Choroid plexus epithelial cell (primary cell): ENCODE measurements at places on chromosomes 2 and 18.

DNA sequence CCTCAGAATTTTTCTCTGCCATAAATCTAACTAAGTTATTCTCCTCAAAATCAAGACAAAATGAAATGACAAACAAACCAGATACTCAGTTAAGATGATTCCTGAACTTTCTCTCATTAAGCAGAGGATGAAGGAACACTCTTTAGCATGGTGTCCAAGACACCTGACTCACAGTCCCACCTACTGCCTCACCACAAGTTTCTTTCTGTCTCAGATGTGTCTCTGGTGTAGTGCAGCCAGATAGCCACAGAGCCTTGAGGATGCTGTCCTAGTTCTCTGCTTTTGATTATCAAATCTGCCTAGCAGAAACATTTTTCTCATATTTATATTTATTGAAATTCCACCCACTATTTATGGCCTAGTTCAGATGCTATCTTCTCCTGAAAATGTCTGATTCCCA lies 103.6 kb upstream of the TMEM200C start:
- DNase-seq = no peak

DNA sequence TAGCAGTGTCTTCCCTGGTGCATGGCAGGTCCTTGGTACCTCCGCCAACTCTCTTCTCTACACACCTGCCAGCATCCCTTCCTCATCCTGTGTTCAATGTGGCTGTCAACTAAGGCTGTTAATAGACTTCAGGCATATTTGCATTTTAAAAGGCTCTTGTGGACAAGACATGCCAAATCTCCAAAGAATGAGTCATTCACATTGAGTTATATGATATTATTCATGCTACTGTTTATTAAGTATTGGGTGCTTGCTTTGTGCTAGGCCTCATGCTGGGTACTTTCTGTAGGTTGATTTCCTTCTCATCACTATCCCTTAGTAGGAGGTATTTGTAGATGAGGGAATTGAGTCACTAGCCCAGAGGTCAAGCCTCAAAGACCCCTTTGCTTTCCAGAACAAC lies 5.2 kb downstream of the MYO1B start:
- DNase-seq = peak; percentile 62

- DNase-seq = no peak
Measured at GRCh38 chr18:49581371-49581770, 19.5 kb downstream of the LIPG start.

DNA sequence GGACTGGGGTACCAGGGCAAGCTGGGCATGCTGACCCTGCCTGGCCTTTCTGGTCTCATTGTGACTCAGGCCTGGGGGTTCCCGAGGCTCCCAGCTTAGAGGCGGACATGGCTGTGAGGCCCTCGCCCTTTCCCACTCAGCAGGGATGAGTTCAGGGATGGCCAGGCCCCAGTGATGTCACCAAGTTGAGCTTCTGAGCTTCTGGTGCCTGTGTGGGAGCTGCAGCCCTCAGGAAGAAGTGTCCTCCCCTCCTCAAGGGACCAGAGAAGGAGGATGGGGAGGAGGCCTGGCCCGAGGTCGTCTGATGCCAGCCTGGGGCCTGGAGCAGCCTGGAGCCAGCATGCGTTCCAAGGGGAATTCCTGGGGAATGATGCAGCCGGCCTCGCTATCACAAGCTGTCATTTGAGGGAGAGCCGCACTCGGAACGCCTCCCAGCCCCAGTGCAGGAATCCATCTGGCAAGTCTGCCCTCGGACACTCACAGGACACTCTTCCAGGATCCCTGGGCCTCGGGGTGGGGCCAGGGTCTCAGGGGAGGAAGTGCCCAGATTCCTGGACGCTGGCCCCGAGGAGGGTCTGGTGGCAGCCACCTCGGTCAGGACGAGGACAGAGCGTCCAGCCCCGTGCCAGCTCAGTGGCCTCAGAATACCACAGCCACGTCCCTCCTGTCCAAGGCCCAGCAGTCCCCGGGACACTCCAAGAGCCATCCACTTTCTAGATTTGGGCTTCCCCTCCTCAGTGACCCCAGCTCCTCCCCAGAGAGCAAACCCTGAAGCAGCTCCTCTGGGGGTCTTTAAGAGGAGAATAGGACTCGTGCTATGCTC lies 61.2 kb upstream of the GPC1 start:
- DNase-seq = peak; percentile 76

- DNase-seq = no peak
Measured at GRCh38 chr2:144261336-144261735, 258.6 kb downstream of the ZEB2 start.

DNA sequence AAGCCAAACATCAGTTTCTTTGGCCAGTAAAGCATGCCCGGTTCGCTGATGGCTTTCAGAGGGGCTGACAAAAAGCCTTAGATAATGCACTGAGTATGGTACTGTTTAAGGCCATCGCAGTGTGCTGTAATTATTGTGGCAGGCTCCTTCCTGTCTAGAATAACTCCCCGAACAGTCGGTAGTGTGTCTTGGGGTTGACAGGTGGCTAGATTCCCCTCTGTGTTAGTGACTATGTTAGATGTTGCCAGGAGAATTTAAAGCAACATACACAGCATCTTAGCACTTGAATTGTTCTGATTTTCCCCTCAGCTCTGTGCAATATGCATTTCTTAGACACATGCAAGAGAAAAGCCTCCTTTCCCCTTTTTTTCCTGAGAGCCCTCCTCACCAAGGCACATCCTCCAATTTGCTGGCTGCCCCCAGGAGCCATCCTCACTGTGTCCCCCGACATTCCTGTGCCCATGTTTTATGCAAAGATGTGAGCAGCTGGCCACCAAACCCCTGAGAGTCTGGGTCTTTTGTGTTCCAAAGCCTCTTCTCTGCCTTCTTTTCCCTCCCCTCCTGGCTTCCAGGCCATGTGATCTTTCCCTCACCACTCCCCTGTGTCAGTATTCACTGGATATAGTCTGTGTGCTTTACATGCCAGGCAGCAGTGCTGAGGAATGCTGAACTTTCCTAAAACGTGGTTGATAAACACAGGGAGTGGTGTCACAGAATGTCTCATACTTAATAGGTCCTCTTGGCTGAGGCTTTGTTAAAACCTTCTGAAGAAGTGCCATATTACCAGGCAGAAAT lies 331.5 kb downstream of the HRH4 start:
- DNase-seq = no peak

DNA sequence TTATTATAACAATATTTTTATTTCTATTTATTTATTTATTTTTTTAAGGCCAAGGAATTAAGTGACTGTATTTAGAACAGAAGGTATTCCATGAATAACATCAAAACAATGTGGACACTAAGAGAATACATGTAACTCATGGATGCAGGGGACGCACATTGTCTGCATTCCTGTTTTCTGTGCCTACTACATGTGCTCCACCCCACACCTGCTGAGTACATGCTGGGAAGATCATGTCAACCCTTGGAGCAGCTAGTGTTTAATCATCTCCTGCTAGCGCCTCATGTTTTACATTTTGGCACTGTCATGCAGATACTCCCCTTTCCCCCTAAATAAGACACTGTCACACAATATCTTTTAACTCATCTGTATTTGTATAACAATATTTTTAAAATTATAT lies 29.3 kb downstream of the DPYSL5 start:
- DNase-seq = no peak

- no peak for DNase-seq
Measured at GRCh38 chr2:66852953-66853352, 418.0 kb downstream of the MEIS1 start.

DNA sequence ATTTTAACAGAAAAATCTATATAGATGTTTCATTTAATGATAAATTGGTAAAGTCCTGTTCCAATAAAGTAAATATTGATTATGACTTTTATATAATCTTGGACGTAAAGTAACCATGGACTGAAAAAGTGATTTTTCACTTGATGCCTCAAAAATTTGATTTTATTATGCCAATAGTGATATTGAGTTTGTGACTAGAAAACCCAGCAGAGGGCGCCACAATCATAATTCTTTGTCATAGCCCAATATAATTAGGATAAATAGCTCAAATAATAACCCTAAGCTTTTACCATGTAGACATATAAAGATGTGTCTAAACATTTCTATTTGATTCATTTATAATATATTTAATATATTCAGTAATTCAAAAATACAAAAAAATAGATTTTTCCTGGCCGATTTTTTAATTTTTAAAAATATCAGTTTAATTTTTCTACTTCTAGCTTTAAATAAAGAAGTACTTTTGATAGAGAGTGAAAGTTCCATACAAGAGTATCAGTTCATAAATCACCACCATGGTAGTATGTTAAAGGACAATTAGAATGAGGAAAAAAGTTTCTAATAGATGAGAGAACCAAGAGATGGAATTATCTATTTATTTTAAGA lies 30.7 kb downstream of the CAMKMT start:
- DNase-seq = peak; percentile 56

GRCh38 chr2:29033172-29033571 lies 41.2 kb downstream of the PCARE start:
- DNase-seq = peak; percentile 51

DNA sequence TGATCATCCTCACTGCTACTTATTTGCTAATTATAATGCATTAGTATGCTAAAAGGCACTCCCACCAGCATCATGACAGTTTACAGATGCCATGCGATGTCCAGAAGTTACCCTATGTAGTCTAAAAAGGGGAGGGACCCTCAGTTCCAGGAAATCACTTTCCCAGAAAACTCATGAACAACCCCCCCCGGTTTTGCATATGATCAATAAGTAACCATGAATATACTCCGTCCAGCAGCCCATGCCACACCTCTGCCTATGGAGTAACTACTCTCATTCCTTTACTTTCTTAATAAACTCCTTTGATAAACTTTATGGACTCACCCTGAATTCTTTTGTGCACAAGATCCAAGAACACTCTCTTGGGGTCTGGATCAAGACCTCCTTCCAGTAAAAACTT lies 86.8 kb downstream of the MALT1 start:
- no peak for DNase-seq

DNA sequence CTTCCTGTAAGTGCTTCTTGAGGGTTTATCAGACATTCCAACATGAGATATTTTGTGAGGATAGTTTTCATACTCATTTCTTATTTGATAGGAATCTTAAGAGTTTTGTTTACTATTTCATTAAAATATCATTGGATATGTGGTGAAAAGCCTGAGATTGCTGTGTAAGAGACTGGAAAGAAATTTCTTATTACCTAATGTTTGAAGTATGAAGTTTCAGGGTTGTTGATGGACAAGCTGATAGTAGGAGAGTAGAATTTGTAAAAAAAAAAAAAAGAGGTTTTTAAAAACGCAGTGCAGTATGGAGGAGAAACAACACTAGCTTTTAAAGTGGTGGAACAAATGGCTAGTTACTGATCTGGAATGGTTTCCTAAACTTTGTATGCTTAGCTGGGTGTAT lies 7.7 kb downstream of the EPB41L5 start:
- peak; percentile 36 for DNase-seq

DNA sequence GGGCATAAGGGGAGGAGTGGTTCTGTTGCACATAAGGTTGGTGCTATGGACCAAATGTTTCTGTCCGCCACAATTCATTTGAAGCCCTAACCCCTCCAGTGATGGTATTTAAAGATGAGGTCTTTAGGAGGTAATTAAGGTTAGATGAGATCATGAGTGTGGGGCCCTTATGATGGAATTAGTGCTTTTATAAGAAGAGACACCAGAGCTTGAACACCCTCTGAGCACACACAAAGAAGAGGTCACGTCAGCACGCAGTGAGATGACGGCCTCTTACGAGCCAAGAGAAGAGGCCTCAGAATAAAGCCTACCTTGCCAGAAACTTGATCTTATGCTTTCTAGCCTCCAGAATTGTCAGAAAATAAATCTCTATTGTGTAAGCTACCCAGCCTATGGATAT lies 386.4 kb upstream of the CYRIA start:
- no peak for DNase-seq

DNA sequence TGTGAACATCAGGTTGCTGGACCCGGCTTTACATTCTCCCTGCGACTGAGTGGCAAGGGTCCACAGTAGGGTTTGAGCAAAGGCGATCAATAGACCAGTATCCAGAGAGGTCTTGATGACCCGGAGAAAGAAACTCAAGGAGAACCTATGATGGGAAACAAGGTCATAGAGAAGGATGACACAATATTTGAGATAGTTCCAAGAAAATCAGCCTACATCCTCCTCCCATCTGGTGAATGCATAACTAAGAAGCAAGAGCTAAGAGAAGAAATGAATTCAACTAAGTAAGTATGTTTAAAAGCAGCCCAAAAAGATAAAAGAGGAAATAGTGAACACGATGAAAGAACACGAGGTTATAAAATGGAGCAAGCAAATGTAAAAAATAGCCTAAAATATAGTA lies 166.3 kb downstream of the CD8B2 start:
- no peak for DNase-seq

GRCh38 chr2:130807659-130808385 lies 28.9 kb upstream of the ARHGEF4 start:
- DNase-seq = no peak

- DNase-seq = no peak
Measured at GRCh38 chr18:23547306-23547705, 39.0 kb downstream of the NPC1 start.

DNA sequence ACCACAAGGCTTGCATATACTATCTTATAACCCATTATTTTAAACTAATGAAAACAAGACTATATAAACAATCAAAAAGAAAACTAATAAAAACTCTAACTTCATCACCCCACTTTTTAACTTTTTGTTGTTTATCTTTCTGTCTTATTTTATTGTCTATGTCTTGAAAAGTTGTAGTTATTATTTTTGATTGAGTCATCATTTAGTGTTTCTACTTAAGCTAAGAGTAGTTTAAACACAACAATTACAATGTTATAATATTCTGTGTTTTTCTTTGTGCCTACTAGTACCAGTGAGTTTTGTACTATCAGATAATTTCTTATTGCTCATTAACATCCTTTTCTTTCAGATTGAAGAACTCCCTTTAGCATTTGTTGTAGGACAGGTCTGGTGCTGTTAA lies 318.7 kb upstream of the ATP5MC3 start:
- DNase-seq = no peak

GRCh38 chr18:5197032-5197434 lies at the start of gene AKAIN1:
TSS of gene AKAIN1 (minus strand) at chr18:5197257. CDS start at chr18:5197053, 204 bp downstream.
- DNase-seq = peak; percentile 41

- DNase-seq = no peak
Measured at GRCh38 chr18:38458698-38459097, 893.1 kb upstream of the CELF4 start.

- peak; percentile 26 for DNase-seq
Measured at GRCh38 chr2:113281910-113282746, 3.4 kb upstream of the PAX8 start.

- no peak for DNase-seq
Measured at GRCh38 chr2:220531216-220531615, 903.8 kb downstream of the SLC4A3 start.

DNA sequence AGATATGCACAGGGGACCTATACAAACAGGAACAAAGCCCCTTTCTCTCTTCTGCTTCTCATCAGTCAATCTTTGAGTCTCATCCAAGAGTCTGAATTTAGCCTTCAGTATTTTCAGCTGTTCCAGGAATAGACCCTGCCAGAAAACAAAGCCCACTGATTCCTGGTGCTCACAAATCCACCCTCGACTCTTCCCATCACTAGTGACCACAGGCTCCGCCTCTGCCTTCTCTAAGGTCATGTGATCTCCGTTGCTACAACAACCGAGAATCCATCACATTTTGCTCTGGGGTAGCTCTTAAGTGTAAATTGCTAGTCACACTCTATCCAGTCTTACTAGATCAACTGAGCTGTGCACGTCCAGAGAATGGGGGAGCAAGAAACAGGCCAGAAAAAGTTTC lies 46.4 kb upstream of the SPTBN1 start:
- no peak for DNase-seq
